Stimulated activated CD4-positive, alpha-beta T cell treated with anti-CD3 and anti-CD28 coated beads, TNF-alpha, amount 100 ng/mL, for 48 hours (primary cell): ENCODE measurements at places on chromosomes 5 and 9.

DNA sequence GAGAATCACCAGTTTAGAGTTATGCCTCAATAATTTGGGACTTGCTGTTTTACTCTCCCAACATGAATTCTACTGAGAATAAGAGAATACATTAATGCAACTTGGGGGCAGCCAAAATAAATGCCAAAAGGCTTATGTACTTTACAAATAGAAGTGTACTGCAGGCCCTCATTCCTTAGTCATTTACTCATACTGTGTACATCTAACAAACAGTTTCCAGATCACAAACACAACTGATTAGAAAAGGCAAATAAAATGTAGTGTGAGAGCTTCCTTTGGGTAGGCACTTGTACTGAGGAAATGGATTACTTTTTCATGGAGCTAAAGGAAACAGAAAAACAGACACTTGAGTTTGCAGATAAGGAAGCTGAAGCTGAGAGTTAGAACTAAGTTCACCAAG is 12.6 kb downstream of the ANKDD1B start:
- DNase-seq, result no peak

DNA sequence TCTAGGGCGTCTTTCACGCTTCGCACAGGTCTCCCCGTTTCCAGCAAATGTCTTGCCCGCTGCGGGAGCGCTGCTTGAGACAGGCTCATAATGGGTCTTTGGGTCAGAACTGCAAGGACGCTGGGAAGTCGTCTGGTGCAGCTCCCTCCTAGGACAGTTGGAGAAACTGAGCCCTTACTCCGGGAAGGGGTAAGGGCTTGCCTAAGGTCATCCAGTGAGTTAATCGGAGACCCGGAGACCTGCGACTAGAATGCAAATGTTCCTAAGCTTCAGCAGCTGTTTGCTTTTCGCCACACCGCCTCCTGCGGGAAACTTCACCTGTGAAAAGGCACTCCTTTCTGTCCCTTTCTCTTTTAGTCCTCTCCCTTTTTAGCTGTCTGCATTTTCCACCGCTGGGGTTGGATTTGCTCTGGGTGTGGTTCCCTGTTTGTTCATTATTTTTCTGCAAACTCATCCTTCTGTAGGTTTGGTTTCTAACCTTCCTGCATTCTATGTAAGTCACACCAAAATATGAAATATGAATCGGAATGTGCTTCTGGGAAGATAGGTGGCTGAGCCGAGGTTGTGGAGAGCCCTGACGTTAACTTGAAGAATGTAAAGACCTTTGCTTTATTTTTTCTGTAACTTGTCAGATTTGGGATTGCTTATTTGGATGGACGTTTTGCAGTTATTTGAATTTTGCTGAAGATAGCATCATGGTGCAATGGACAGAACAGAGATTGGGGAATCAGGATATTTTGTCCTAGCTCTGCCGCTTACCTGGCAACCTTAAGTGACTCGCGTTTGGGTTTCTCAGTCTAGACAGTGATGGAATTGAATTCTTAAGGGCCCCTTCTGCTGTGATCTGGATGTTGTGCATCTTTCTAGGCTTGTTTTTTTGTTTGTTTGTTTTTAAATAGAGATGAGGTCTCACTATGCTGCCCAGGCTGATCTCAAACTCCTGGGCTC is 909 bp downstream of the SLC36A1 start:
- no peak for DNase-seq

GRCh38 chr5:5881294-5881693 is 458.8 kb downstream of the ICE1 start:
- no peak for DNase-seq

DNA sequence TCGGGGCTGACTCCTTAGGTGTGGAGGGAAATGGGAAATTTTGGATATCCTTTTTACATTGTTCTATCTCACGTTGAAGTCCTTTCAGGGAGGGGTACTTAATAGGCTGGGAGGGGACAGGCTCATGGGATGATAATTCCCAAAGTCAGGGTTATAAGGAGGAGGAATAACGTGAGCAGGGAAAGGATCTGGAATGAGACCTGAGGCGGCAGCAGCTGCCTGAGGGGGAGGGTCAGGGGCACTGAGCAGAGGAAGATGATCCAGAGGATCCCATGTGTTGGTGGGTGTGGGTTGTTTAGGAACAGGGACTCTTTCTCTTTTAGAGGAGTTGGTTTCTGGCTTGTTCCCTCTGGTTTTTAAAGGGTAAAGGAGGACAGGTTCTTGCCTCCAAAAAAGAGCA is 18.7 kb downstream of the IFT74 start:
- no peak for DNase-seq

- no peak for DNase-seq
Observed at GRCh38 chr9:110444911-110445310, 107.2 kb upstream of the TXNDC8 start.

- no peak for DNase-seq
Observed at GRCh38 chr5:38533286-38534155, 22.9 kb downstream of the LIFR start.

DNA sequence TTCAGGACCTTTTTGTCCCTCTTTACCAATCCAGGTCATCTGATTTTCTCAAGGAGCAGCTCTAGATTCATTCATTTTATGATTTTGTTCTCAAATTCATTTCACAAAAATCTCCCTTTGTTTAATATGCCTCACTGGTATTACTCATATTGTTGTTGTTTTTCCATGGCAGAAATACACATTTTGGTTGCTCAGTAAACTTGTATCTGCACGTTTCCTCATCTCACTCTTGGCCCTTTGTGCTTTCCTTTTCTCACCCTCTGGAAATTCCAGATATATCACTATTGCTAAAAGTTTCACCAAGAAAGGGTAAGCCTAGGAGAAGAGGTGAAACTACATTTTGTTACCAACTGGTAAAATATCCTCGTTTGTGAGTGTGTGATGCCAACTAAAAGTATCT is 14.8 kb downstream of the ASPN start:
- DNase-seq, result no peak

GRCh38 chr5:42579320-42579719 is 156.1 kb downstream of the GHR start:
- DNase-seq, result no peak
